CD4-positive, alpha-beta T cell treated with Interleukin-4 for 4 hours (primary cell): ENCODE measurements at places on chromosomes 4 and X.

DNA sequence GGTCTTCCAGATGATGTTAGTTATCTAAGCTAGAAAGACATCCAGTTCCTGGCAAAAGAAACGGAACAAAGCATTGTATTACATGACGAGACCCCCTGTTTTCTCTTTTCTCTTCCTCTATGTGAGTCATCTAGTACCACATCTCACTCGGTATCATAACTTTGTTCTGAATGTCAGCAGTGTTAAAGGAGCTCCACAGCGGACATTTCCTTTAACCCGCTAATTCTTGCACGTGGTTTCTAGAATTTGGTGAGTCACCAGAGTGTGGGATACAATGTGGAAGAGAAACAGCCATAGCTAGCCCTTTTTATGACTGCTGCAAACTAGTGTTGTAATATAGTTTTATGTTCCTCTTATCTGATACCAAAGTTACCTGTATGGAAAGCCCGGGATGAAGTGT, 243.7 kb downstream of the TENM3 start:
- no peak for DNase-seq

DNA sequence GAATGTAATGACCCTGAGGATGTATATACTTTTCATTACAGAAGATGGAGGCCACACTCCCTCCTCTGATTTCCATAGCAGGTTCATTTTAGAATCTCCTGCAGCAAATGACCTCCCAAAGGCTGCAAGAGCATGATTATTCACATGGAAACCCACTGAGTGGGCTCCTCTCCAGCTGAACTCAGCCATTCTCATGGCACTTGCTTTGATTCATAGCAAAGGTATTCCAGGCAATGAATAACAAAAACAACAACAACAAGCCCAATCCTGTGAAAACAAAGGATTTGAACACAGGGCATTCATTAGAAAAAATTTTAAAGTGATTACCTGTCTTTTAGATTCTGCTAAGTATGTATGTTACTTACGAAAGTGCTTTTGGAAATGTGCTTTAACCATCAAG, 894.0 kb upstream of the FRG1 start:
- DNase-seq = no peak

DNA sequence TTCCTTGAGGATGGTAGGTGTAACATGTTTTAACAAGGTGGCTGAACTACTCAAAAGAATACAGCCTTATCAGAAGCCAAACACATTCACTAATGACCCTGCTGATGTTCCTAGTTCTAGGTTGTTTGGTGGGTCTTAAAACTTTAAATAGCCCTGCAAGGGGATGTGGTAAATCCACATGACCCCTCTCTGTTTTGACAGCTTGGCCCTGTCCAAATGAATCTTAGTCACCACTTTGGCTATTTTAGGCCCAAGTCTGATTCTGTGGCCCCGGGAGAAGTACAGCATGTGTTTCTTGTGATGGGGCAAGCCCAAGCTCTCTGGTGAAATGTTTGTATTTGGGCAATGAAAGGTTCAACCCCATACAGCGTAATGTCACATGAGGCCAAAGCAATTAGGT, 54.5 kb upstream of the GPR34 start:
- DNase-seq = no peak

DNA sequence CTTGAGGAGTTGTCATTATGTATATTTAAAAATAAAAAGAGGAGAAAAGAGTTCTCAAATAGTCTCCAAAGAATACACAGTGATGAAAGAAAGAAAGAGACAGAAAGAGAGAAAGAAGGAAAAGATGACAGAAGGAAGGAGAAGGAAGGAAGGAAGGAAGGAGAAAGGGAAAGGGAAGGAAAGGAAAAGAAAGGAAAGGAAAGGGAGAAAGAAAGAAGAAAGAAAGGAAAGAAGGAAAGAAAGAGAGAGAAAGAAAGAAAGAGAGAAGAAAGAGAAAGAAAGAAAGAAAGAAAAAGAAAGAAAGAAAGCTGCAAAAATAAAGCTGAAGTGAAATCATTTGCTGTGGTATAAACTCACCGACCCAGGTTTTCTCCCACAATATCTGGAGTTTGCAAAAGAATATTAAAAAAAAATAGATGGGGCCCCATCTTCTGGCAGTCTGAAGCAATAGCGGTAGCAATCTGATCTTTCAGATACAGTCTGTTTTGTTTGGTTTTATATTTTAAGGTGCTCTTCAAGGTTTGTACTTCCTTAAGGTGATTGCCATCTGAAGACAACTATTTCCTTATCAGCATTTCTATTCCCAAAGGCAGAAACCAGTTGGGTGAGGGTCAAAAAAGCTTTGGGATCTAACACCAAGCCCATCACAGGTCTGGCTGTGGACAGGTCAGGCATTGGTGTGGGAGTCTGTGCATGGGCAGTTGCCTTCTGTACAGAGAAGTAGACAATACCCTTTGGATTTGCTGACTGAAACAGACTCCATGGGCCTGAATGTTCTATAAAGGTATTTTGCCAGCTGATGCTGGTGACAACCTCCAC, 160.4 kb downstream of the CPEB2 start:
- DNase-seq = no peak

DNA sequence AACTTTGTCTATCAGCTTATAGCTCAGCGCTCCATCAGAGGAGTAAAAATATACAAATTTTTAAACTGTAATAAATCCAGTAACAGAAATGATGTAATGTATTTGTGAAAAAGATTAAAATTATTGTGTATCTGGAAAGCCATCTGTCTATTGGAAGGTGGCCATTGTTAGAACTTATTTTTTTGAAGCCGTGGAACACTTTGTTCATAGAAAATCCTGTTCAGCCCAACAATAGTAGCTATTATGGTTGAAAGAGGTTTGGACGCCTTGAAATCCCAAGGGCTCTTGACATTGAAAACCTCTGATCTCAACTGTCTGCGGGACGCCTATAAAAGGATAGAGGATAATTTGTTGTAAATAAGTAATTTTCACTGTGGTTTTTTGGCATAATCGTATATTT, 98.3 kb downstream of the RAPGEF2 start:
- no peak for DNase-seq

- no peak for DNase-seq
Observed at GRCh38 chr4:180436361-180436760, 1806.8 kb upstream of the TENM3 start.

DNA sequence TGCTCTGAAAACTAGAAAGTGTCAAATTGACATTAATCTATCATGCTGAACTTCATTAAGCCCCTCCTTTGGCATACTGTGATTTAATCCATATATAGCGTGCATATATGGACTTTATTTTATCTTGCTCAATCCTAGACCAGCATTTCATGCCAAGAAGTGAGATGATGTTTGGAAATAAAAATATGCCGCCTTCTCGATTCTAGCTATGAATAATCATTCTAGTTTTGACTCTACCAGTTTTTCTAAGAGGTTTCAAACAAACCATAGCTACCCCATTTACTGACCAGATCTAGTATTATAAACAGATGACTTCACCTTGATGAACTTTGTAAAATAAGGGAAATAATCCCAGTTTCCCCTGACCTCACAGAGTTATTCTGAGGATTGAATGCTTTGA, 95.0 kb downstream of the ARX start:
- DNase-seq = no peak

DNA sequence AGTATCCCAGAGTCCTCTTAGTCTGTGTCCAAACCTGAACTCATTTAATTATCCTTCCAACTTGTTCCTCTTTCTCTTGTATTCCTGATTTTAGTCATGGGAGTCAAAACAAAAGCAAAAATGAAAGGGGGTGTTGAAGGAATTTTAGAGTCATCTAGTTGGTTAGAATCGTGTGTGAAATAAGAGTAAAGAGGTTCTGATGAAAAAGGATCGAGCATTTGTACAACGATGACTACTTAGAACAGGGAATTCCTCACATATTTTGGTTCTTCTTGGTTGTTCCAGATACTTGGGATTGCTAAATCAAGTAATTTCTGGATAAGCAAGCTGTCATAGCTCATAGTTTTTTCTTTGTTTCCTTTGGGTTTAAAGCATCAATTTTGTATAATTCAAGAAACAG, 194.4 kb downstream of the BCOR start:
- DNase-seq = no peak

DNA sequence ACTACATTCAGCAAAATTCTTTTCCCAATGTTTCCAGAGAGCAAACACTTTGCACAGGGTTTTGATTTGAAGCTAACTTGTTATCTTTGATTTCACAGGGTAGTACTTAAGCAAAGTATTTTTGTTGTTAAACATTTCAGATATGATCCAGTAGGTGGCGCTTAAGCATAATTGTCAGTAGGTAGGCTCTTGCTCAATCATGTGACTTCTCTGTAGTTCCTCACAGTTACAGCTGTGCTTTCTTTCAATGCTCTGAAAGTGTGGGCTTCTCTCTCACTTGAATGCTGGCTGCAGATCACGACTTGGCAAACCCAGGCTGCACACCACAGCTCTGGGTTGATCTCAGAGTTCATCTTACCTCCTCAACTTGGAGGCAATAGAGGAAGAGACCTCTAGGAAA, 1016.5 kb downstream of the SH3BGRL start:
- DNase-seq = peak; percentile 17

GRCh38 chr4:165667969-165668368, 205.1 kb upstream of the TLL1 start:
- DNase-seq = no peak

GRCh38 chrX:49925176-49925575, 2.8 kb downstream of the CLCN5 start:
- no peak for DNase-seq

DNA sequence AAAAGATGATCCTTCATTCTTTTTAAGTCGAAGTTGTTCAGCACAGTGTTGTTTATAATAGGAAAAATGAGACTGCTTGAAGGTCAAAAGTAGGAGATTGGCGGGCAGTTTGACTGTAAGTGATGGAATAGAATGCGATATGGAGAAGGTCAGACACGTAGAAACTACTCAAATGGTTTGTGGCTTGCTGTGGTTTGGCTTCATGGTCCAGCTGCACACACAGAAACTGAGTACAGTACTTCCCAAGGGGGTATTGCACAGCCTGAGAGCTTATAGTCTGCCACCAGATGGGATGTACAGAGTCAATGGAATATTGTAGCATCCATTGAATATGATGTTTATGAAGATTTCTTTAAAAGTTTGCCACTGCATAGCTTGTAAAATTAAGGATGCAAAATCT, 41.1 kb upstream of the DKK2 start:
- DNase-seq = no peak

GRCh38 chr4:16043642-16044498, 40.0 kb downstream of the PROM1 start:
- DNase-seq = no peak

- no peak for DNase-seq
Observed at GRCh38 chr4:54898056-54898562, 227.3 kb downstream of the KDR start.

- DNase-seq = peak; percentile 17
Observed at GRCh38 chrX:130539721-130540321, 138.0 kb downstream of the RBMX2 start.

DNA sequence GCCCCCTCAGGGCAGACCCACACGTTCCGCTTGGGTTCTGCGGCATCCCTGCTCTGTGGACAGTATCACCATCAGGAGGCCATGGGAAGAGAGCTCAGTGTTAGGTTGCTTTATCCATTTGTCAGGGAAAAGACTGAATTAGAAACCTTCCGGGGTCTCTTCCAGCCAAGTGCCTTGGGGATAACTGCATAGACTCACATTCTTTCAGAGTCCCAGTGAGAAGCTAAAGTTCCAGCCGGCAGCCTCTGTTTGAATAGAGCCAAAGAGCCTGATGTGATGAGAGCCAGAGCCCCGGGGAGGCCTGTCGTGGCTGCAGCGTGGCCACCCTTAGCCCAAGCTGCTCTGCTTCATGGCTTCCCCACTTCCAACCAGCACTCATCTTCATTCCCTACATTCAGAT, 85.2 kb downstream of the FHDC1 start:
- no peak for DNase-seq
